ENCODE measurements at places on chromosomes 7 and 10.
A peak's percentile ranks its signal among the peaks of the same experiment; 100 is the strongest.

DNA sequence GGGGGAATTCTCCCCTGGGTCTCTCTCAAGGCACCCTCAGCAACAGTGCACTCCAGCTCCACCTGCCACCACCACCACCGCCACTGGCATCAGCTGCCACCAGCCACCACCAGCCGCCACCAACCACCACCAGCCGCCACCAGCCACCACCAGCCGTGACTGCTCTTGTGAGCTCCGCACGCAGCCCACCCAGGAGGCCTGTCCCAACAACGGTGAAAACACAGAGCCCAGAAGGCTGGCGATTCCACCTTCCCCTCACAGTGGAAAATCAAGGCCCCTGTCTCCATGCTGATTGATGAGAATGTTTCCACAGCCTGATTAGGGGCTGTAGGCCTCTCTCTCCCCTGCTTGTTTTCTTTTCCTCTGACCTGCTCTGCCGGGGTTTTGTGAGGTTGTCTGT, 41.1 kb downstream of the COBL start:
- DNase-seq: no peak

- no peak for DNase-seq
Observed at GRCh38 chr10:102627736-102628293, 16.5 kb upstream of the TRIM8 start.

GRCh38 chr10:86556933-86557649, 35.5 kb upstream of the WAPL start:
- DNase-seq: no peak

GRCh38 chr7:19665399-19666008, 43.3 kb downstream of the POLR1F start:
- no peak for DNase-seq

GRCh38 chr7:147136352-147136751, 1019.8 kb downstream of the CNTNAP2 start:
- no peak for DNase-seq

DNA sequence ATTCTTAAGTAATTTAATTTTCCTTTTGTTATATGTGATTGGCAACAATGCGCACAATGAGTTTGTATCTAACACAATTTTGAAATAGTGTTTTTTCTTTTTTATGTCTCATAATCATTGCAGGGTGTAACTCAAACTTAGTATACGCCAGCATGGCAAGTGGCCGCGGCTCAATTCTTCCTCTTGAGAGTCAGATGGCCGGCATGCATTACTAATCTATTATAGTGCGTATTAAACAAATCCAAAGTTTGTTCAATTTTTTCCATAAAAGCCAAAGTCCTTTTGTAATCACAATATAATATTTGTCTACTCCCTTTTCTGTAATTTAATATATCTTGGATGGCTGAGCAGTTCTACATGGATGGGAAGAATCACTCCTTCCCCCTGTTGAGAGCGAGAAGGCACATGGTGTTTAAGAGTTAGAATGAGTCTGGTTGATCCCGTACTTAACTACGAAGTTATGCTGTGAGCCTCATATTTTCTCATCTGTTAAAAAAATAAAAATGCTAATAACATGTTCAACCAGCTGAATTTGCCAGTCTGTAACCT, 12.7 kb downstream of the EPDR1 start:
- DNase-seq: no peak

GRCh38 chr7:84506151-84506550, 311.6 kb upstream of the SEMA3A start:
- DNase-seq: no peak

DNA sequence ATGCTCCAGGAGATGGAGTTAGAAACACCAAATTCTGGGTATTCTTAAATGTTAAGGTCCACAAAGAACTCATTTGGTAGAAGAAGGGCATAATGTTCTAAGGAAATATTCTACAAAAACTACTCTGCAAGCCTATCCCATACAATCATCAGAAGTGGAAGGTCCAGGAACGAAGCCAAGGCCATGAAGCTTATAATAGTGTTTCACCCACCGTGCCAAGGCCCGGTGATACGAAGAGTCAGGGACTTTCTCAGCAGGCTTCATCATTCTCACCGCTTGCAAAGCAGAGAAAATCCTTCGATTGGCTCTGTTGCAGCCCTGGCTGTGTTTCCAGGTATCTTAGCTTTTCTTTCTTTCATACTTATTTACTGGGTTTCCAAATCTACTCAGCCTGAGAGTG, 351.9 kb upstream of the CELF2 start:
- no peak for DNase-seq

- DNase-seq: no peak
Observed at GRCh38 chr10:106582291-106582690, 582.2 kb downstream of the SORCS1 start.

DNA sequence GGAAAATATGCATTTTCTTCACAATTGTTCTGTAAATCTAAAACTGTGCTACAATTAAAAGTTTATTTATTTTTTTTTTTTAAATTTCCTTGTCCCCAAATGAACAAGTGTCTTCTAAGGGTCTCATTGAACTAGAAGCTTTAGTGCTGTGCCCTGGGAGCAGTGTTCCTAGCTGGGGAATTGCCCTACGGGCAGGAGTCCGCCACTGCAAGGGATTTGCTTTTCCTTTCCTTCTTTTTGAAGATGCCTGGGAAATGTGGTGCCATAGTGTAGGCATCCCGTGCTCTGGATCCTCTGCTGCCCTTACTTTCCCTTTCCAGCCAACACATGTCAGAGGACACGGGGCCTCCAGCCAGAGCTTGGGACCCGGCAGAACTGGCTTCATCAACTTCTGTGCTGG, 177.1 kb upstream of the CTBP2 start:
- no peak for DNase-seq

DNA sequence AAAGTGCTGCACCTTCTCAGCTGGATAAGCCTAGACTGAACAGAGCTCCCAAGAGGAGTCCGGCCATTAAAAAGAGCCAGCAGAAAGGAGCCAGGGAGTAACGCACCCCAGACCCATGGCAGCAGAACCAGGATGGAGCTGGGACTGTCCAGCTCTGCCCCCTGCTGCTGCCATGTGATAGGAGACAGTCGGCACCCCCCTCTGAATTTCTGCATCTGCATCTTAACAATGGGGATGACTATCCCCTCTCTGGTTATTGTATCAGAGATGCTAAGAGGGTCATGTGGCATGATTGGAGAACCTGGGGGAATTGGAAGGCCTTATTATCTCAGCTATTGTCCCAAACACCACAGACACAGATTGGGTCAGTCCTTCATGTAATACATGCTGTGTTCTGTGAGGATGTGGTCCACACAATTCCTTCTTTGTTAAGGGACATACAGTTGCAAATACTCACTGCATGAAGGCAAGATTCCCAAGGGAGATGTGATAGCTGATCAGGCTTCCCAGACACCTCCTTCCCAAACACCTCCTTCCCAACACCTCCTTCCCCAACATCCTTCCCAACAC, 29.3 kb downstream of the PLEKHS1 start:
- no peak for DNase-seq

DNA sequence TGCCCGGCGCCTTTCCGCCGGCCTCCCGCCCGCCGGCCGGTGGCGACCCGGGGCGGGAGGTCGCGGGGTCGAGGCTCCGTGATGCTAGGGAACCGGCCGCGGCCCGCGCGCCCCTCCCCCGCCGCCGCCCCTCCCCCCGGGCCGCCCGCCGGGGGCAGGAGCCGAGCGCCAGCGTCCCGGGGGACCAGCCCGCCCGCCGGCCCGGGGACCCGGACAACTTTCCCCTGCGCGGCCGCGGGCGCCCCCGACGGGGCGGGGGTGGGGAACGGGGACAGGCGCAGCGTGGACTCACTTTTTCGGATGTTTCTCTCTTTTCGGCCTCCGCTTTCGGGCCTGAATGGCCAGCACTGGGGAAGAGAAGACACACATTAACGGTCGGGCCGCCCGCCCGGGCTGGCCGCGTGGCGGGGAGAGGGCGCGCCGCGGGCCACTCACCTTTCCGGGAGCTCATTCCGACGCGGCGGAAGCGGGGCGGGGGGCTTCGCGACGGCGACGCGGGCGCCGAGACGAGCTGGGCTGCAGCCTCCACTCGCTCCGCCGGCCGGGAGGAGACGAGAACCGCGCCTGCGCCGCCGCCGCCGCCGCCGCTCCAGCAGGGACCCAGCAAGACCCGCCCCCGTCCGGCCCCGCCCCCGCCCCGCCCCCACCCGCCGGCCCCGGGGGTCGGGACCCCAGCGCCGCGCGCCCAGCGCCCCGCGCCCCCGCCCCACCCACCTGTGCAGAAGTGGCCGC, at the start of gene SRPK2:
SRPK2 (minus strand) TSS at position 566 of the 732 bp plus-strand sequence.
- DNase-seq: peak; percentile 61

DNA sequence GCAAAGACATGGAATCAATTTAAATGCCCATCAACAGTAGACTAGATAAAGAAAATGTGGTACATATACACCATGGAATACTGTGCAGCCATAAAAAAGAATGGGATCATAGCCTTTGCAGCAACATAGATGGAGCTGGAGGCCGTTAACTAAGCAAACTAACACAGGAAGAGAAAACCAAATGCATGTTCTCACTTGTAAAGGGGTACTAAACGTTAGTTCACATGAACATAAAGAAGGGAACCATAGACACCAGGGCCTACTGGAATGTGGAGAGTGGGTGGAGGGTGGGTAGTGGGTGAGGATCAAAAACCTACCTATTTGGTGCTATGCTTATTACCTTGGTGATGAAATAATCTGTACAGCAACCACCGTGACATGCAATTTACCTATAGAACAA, 78.4 kb upstream of the GSDME start:
- no peak for DNase-seq

DNA sequence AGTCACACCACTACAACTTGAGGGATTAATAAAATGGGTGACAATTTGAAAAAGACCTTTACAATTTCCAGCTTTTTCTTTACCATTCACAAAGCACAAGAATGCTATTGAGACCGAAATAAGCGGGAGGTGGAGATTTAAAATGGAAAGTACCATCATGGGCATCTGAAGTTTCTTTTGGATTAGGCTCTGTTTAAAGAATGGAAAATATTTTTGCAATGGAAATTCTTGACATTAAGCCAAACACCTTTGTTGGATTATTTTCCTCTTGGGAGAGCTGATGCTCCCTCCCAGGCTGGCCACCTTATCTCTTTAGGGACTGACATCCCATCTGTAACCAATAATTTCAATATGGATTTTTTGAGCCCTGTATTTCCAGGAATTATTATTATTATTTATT, 62.5 kb downstream of the BPGM start:
- no peak for DNase-seq

GRCh38 chr7:64869912-64870562, 33.0 kb upstream of the ZNF273 start:
- DNase-seq: no peak

- DNase-seq: no peak
Observed at GRCh38 chr10:103044942-103045489, 126.9 kb downstream of the CNNM2 start.

DNA sequence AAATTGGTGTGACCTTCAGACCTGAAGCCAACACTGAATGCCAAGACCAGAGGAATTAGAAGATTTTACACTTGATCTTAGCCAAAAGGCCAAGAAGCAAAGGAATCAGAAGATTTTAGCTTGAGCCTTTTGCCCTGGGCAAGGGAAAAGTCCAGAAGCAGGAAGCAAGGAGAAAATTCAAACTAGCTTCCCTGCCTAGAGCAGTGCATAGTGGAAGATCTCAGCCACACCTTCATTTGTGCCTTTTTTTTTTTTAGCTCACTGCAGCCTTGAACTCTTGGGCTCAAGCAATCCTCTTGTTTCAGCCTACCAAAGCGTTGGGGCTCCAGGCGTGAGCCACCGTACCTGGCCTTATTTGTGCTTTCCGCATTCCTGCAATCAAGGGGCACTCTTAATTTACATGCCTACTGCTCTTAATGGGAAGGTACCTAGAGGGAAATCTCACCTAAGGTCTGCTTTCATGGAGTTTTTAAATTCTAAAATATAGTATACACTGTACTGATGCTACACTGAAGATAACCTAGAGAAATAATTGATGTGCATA, 8.3 kb upstream of the PIP4K2A start:
- no peak for DNase-seq

DNA sequence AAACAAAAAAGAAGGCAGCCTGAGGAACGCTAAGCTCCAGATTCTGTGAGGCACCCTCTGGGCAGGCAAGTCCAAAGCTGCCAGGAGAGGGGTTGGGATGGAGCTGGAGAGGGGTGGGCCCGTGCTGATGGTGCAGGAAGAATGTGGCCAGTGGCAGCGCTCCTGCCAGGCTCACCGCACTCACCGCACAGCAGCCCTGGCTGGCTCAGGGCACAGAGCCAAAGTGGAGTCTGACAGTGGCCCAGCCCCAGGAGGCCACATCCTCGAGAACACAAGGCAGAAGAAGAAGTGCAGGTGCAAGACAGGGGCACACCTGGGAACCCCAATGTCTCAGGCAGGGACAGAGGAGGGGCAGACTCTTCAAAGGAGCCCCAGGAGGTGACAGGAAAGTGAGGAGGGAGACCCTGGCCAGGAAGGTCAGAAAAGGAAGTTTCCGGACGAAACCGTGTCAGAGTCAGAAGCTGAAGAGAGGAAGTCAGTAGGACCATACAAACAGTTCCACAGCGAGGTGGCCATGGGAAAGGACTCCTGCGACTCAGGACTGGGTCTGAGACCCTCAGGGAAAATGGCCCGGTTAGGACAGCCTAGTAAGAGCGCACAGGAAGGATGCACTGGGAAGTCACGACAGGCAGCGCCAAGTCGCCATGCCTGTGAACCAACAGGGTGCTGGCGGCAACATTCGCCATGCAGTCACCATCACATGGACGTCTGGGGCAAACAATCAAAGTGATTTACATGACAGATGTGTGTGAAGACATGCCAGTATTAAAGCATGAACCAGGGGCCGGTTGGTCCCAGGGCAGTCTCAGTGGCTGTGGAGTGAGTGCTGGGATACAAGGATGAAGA, 54.4 kb downstream of the COBL start:
- DNase-seq: no peak

GRCh38 chr10:43846968-43847367, 198.3 kb upstream of the ZNF32 start:
- DNase-seq: no peak

DNA sequence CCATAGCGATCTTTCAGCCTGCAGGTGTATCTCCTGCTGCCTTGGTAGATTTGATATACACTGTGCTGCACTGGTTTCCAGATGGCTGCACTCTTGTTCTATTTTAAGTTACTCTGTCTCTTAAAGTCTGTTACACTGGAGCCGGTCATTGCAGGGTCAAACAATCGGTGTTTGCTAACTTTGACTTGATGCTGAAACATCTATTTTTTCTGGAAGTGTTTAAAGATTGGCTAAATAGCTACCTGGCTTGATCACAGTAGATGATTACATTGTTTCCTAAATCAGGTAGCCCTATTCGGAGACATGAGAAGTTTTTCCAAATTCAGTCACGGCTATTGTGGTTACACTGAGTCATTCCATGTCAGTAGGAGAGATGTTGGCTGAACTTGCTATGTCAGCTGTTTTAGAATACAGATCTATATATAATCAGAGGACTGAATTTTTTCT, 574.8 kb downstream of the ETV1 start:
- no peak for DNase-seq

- DNase-seq: no peak
Observed at GRCh38 chr7:4733936-4734528, 41.4 kb upstream of the AP5Z1 start.

DNA sequence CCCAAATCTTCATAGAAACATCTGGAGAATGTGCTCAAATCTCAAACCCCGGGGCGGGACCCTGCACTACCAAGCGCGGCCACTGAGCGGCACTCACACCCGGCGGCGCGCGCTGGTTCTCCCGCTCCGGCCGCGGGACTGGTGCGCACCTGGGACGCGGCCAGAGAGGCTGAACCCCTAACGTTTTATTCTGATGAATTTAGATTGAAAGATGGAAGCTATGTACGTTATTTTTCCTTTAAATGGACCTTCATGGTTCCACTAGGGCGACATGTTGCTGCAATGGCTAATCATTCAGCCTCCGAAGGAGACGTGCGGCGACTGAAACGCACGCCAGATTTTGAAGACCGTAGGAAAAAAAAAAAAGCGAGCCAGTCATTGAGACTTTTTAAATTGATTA, 107.0 kb upstream of the INSIG1 start:
- DNase-seq: peak; percentile 66
